Neural crest cell (in vitro differentiated cells): ENCODE measurements at places on chromosomes 16 and 17.

- H3K27ac ChIP-seq, result no peak overlapping the region
- no peaks in the 10 kb centered on the region for H3K4me1 ChIP-seq
- H3K27me3 ChIP-seq, result peaks cover 75% of the 10 kb centered on the region
- DNase-seq, result no peak
Observed at GRCh38 chr17:74850914-74851313, 8.8 kb downstream of the GRIN2C start.

GRCh38 chr17:14747603-14747950 is 446.7 kb downstream of the HS3ST3B1 start:
- H3K27me3 ChIP-seq, result no peaks in the 10 kb centered on the region
- no peak overlapping the region for H3K4me3 ChIP-seq
- H3K4me1 ChIP-seq, result peaks cover 17% of the 10 kb centered on the region
- no peak for DNase-seq
- peaks cover 7% of the 10 kb centered on the region for H3K36me3 ChIP-seq
- H3K27ac ChIP-seq, result no peak overlapping the region

DNA sequence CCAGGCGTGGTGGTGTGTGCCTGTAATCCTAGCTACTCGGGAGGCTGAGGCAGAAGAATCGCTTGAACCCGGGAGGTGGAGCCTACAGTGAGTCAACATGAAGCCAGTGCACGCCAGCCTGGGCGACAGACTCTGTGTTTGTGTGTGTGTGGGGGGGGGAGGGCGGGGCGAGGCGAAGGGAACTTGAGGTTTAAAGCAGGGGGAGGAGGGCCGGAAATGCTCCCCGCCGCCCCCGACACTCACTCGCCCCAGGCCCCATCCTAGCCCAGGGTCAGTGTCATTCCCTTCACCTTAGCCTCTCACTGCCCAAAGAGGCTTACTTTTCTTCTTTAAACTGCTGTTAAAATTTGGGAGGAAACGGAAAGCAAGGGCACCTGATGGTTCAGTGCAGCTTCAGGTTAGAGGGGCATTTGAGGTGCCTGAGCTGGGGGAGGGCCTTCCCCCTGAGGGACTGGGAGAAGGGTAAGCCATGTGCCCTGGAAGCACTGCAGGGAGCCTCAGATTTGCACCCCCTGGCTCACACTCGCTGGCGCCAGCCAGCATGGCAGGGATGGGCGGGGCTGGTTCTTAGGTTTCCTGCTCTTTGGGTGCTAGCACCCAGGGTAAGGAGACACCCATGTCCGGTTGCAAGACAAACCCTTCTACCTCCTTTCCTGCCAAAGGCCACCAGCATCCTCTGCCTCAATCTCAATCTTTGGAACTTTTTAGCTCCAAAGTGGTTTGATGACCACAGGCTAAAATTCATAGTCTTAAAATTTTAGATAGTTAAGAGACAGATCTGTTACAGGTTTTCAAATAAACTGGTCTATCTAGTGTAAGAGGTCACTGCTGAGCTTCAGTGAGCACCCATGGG is 2.2 kb upstream of the LIMD2 start:
- H3K36me3 ChIP-seq, result peaks cover 9% of the 10 kb centered on the region
- peaks cover 22% of the 10 kb centered on the region for H3K4me1 ChIP-seq
- H3K27me3 ChIP-seq, result peaks cover 2% of the 10 kb centered on the region
- no peak for DNase-seq
- peak overlapping the region; percentile 62 for H3K27ac ChIP-seq

GRCh38 chr16:67006930-67007658 is 18.7 kb downstream of the CES4A start:
- no peaks in the 10 kb centered on the region for H3K36me3 ChIP-seq
- no peak for DNase-seq
- no peak overlapping the region for H3K27ac ChIP-seq
- H3K27me3 ChIP-seq, result peaks cover 15% of the 10 kb centered on the region

- no peaks in the 10 kb centered on the region for H3K36me3 ChIP-seq
- DNase-seq, result no peak
- H3K27me3 ChIP-seq, result peaks cover 3% of the 10 kb centered on the region
- peak overlapping the region; percentile 98 for H3K27ac ChIP-seq
Observed at GRCh38 chr17:50364061-50364458, 8.9 kb downstream of the MRPL27 start.

DNA sequence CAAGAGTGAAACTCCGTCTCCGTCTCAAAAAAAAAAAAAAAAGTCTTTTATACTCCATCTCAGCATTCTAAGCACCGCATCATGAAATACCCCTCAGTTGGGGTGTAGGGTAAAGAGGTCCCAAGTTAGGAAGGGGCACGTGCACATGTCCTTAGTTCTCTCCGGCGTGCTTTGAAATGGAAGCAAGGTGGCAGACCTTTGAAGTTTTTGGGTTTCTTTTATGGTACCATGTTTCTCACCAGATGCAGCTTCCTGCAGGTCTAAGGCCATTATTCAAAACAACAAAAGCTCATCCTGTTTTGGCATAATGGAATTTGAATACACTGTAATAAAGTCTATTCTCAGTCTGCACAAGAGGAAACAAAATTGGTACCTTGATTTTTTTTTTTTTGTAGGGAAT is 9.6 kb downstream of the EMC8 start:
- no peak for DNase-seq
- no peak overlapping the region for H3K4me3 ChIP-seq
- H3K36me3 ChIP-seq, result peaks cover 19% of the 10 kb centered on the region
- H3K27ac ChIP-seq, result no peak overlapping the region
- H3K4me1 ChIP-seq, result no peaks in the 10 kb centered on the region

- peak overlapping the region; percentile 86 for H3K4me3 ChIP-seq
- H3K27me3 ChIP-seq, result no peaks in the 10 kb centered on the region
- peak overlapping the region; percentile 88 for H3K27ac ChIP-seq
Observed at GRCh38 chr16:14629612-14629918, 495 bp downstream of the PARN start.

DNA sequence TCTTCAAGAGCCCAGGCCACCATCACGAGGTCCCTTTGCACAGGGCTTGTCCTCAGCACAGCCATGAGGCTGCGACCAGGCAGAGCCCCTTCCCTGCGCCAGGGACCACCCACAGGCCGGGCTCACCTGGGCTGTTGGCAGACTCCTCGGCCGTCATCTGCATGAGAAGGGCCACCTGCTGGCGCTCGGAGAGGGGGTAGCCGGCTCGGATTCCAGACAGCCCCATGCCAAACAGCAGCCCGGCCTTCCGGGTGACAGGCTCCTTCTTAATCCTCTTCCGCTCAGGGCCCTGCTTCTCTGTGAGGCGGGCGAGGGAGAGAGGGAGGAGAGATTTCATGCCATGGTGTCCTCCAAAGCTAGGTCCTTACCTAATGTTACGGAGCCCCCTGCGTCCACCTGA is 73.4 kb downstream of the ZNF778 start:
- H3K27me3 ChIP-seq, result no peaks in the 10 kb centered on the region
- no peak overlapping the region for H3K4me3 ChIP-seq
- no peak for DNase-seq
- H3K27ac ChIP-seq, result peak overlapping the region; percentile 57
- H3K36me3 ChIP-seq, result no peaks in the 10 kb centered on the region
- H3K4me1 ChIP-seq, result peaks cover 39% of the 10 kb centered on the region

DNA sequence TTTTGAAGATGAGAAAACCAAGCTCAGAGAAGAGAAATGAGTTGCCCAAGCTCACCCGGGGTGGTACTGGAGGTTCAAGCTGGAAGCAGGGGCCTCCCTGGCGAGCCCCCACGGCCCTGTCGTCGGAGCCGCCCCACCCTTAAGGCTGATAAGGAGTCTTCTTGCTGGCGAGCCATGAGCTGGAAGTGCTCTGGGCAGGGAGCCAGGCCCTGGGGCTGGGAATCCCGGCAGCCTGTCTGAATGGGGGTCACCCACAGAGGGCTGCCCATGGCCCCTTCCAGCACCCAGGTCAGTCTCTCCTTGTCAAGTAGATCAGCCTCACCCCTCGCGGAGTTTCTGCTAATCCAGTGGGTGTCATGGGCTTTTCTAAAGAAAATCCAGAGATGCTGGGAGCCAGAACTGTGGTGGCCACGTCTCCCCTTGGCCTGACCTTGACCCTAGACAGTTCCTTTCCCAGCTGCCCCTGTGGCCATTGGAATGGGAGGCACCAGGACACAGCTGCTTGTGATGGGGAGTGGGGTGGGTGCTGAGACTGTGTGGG is 1.2 kb upstream of the P2RX1 start:
- no peaks in the 10 kb centered on the region for H3K27me3 ChIP-seq
- no peak overlapping the region for H3K27ac ChIP-seq
- H3K4me3 ChIP-seq, result no peak overlapping the region
- H3K4me1 ChIP-seq, result no peaks in the 10 kb centered on the region

GRCh38 chr16:77736879-77737278 is 14.6 kb downstream of the NUDT7 start:
- no peaks in the 10 kb centered on the region for H3K27me3 ChIP-seq
- no peaks in the 10 kb centered on the region for H3K4me1 ChIP-seq
- no peak overlapping the region for H3K4me3 ChIP-seq
- peaks cover 4% of the 10 kb centered on the region for H3K36me3 ChIP-seq

- no peak for DNase-seq
- H3K4me3 ChIP-seq, result no peak overlapping the region
- no peaks in the 10 kb centered on the region for H3K27me3 ChIP-seq
Observed at GRCh38 chr16:72291121-72291520, 119.2 kb upstream of the PMFBP1 start.

GRCh38 chr16:56351481-56351880 is 73.9 kb downstream of the AMFR start:
- no peak overlapping the region for H3K27ac ChIP-seq
- DNase-seq, result no peak
- H3K36me3 ChIP-seq, result no peaks in the 10 kb centered on the region
- peaks cover 12% of the 10 kb centered on the region for H3K4me1 ChIP-seq

- H3K4me1 ChIP-seq, result peaks cover 10% of the 10 kb centered on the region
- no peak overlapping the region for H3K27ac ChIP-seq
- H3K27me3 ChIP-seq, result no peaks in the 10 kb centered on the region
- no peak for DNase-seq
- no peak overlapping the region for H3K4me3 ChIP-seq
- no peaks in the 10 kb centered on the region for H3K36me3 ChIP-seq
Observed at GRCh38 chr16:87556941-87557459, 45.3 kb upstream of the JPH3 start.

DNA sequence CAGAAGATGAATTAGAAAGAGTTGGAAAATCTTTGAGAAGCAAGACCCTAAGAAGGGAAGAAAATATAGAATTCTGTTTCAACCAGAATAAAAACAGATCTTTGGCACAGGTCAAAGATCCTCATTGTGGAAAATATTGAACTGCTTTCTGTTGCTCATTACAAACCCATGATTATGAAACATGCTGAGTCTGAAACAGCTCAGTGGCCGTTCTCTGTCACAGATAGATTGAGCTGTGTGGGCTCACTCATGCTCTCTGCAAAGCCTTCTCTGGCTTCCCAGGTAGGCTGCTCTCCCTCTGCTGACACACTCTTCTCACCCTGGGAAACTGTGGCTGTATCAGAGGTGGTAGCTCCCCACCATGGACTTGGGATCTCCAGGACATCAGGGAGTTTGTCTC is 3.4 kb upstream of the KRT38 start:
- peaks cover 8% of the 10 kb centered on the region for H3K4me1 ChIP-seq
- peak overlapping the region; percentile 84 for H3K27ac ChIP-seq
- H3K27me3 ChIP-seq, result no peaks in the 10 kb centered on the region
- H3K36me3 ChIP-seq, result no peaks in the 10 kb centered on the region

- H3K27ac ChIP-seq, result no peak overlapping the region
- H3K4me1 ChIP-seq, result peaks cover 24% of the 10 kb centered on the region
- no peaks in the 10 kb centered on the region for H3K36me3 ChIP-seq
- H3K4me3 ChIP-seq, result no peak overlapping the region
Observed at GRCh38 chr17:2050300-2051060, 4.4 kb upstream of the HIC1 start.

GRCh38 chr17:77003699-77004098 is 135.5 kb downstream of the MGAT5B start:
- H3K4me3 ChIP-seq, result no peak overlapping the region
- no peak for DNase-seq
- no peaks in the 10 kb centered on the region for H3K27me3 ChIP-seq
- H3K36me3 ChIP-seq, result no peaks in the 10 kb centered on the region
- H3K4me1 ChIP-seq, result peaks cover 28% of the 10 kb centered on the region

DNA sequence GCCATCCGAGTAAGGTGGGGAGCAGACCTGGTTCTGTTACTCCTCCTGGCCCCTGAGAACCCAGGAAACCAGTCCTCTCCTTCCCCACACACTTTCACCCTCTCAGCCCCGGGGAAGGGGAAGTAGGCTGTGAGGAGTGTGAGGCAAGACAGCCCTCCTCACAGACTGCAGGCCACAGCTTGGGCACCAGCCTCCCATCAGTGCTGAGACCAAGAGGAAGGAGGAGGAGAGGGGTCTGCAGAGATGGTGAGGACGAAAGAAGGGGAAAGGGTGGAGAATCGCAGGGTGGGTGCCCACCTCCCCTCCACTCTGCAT is 7.0 kb downstream of the G6PC3 start:
- H3K4me1 ChIP-seq, result peaks cover 27% of the 10 kb centered on the region
- no peak overlapping the region for H3K4me3 ChIP-seq
- no peaks in the 10 kb centered on the region for H3K27me3 ChIP-seq
- no peak for DNase-seq
- peaks cover 14% of the 10 kb centered on the region for H3K36me3 ChIP-seq

DNA sequence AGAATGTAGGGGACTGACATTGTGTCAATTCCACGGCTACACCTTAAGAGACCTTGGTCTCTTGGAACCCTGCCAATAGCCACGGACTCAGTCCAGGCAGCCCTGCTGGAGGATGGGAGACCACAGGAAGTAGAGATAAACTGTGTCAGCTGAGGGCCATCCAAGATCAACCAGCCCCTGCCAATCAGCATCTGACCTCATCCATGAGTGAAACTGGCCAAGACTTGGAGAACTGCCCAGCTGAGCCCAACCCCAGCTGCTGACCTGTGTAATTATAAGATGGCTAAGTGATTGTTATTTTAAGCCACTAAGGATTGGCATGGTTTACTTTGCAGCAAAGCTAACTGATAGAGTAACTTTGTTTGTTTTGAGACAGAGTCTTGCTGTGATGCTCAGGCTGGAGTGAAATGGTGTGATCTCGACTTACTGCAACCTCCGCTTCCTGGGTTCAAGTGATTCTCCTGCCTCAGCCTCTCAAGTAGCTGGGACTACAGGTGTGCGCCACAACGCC is 13.3 kb upstream of the YWHAE start:
- H3K27ac ChIP-seq, result no peak overlapping the region
- H3K36me3 ChIP-seq, result no peaks in the 10 kb centered on the region
- H3K27me3 ChIP-seq, result no peaks in the 10 kb centered on the region
- no peak for DNase-seq
- H3K4me1 ChIP-seq, result no peaks in the 10 kb centered on the region

DNA sequence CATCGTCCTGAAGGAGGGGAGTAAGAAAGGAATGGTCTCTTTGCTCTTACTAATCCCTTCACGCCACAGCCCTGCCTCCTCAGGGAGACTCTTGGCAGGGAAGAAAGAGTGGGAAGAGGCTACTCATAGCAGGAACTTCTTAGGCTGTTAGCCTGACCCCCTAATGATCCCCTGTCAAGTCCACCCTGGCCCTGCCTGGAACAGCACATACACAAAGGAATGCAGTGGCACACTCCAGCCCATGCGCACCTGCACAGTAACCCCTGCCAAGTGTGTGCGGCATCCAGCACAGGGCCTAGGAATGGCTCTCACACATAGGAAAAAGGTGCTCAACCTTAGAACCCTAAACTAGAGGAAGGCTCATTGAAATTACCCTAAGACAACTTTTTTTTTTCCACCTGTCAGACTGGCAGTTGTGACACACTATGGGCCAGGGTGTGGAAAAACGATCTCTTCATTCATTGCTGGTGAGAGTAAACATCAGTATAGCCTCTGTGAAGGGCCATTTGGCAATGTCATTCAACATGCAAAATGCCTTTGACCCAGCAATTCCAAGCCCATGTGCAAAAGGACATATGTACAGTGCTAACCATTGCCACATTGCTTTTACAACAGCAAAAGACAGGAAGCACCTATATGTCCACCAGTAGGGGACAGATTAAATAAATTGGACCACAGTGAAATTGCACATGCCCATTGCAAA is 50.1 kb downstream of the PIMREG start:
- peaks cover 35% of the 10 kb centered on the region for H3K4me1 ChIP-seq
- no peak for DNase-seq
- peaks cover 9% of the 10 kb centered on the region for H3K27me3 ChIP-seq
- no peak overlapping the region for H3K27ac ChIP-seq
- no peak overlapping the region for H3K4me3 ChIP-seq
